Gastroesophageal sphincter (tissue), 4 donors: ENCODE measurements at places on chromosomes 4 and X. TPM values are rescaled to one million over a fixed set of nuclear protein-coding genes. Genes with fewer than 3 reads are reported as not detected.

GPR82 gene
- 0.47 TPM for total RNA-seq

SOWAHB gene
- total RNA-seq, result 1.8 TPM

FMR1NB gene
- total RNA-seq, result not detected

RNF150 gene
- total RNA-seq, result 70.5 TPM

SPANXD gene
- total RNA-seq, result not detected

CFAP99 gene
- total RNA-seq, result not detected

TEX13C gene
- total RNA-seq, result not detected
